ENCODE measurements at places on chromosomes 16 and 17. TPM values are rescaled to one million over a fixed set of nuclear protein-coding genes. Genes with fewer than 3 reads are reported as not detected.

EXOC3L1 gene
- total RNA-seq: 0.63 TPM

C17orf78 gene
- total RNA-seq: not detected

PDE6G gene
- not detected for total RNA-seq

CDYL2 gene
- total RNA-seq: 11.6 TPM

CORO7 gene
- total RNA-seq: 54.8 TPM

PTX4 gene
- total RNA-seq: not detected

DPEP1 gene
- total RNA-seq: 4.1 TPM

LPCAT2 gene
- total RNA-seq: 2.2 TPM

MPO gene
- total RNA-seq: 0.94 TPM

TP53TG3B gene
- total RNA-seq: not detected

CA10 gene
- 12.2 TPM for total RNA-seq

RNU2-1 gene
- not detected for total RNA-seq

ITGAD gene
- total RNA-seq: not detected

IL17C gene
- total RNA-seq: not detected

ACSM2A gene
- not detected for total RNA-seq

TNS4 gene
- not detected for total RNA-seq

TBC1D3I gene
- total RNA-seq: not detected

PRAC1 gene
- not detected for total RNA-seq

TMEM11 gene
- 12.2 TPM for total RNA-seq

CACNG4 gene
- total RNA-seq: 62.3 TPM

ATF7IP2 gene
- total RNA-seq: 14.4 TPM

PRAC2 gene
- not detected for total RNA-seq

CARD14 gene
- total RNA-seq: 0.31 TPM

TEKT5 gene
- total RNA-seq: 2.8 TPM

NKD1 gene
- total RNA-seq: 3.1 TPM

ZNF267 gene
- total RNA-seq: 9.1 TPM

SOST gene
- not detected for total RNA-seq

CD300LB gene
- not detected for total RNA-seq

ZNF469 gene
- total RNA-seq: 0.63 TPM

GSG1L gene
- 1.6 TPM for total RNA-seq

ZFHX3 gene
- total RNA-seq: 7.2 TPM

SKAP1 gene
- total RNA-seq: 0.31 TPM

CFAP97D1 gene
- total RNA-seq: not detected

ALOX15 gene
- not detected for total RNA-seq

CACNA1H gene
- total RNA-seq: 32.9 TPM

WWP2 gene
- 31.3 TPM for total RNA-seq

CCL14 gene
- total RNA-seq: not detected

MGRN1 gene
- 65.1 TPM for total RNA-seq

DBNDD1 gene
- total RNA-seq: 22.5 TPM

ULK2 gene
- 178 TPM for total RNA-seq

SLC16A3 gene
- total RNA-seq: 2.8 TPM

SLC35G6 gene
- not detected for total RNA-seq

IKZF3 gene
- under 0.01 TPM for total RNA-seq

HSD17B1 gene
- total RNA-seq: 1.6 TPM

FSCN2 gene
- 7.2 TPM for total RNA-seq

HS3ST2 gene
- 5.9 TPM for total RNA-seq

FLYWCH2 gene
- 39.4 TPM for total RNA-seq

LPO gene
- total RNA-seq: not detected

KRTAP4-5 gene
- not detected for total RNA-seq

MT1M gene
- total RNA-seq: 1.3 TPM

ASGR2 gene
- total RNA-seq: not detected

NUPR1 gene
- 0.31 TPM for total RNA-seq

SP2 gene
- 1.3 TPM for total RNA-seq

PPM1E gene
- total RNA-seq: 52.3 TPM

PLA2G10 gene
- not detected for total RNA-seq

NATD1 gene
- total RNA-seq: 2.8 TPM
